Foreskin keratinocyte (primary cell): ENCODE measurements at places on chromosomes 4 and X. TPM values are rescaled to one million over a fixed set of nuclear protein-coding genes. Genes with fewer than 3 reads are reported as not detected.

Gene MAGEC2
- total RNA-seq, result not detected in 2 replicates

Gene GRPEL1
- 64.5 and 71.9 TPM in 2 replicates for total RNA-seq

Gene SYTL4
- 2.4 and 3.7 TPM in 2 replicates for total RNA-seq

Gene BEND2
- not detected in 2 replicates for total RNA-seq

Gene CXCL11
- 0.18 and 0.44 TPM in 2 replicates for total RNA-seq

Gene ADH1C
- not detected in 2 replicates for total RNA-seq
